Stimulated activated CD4-positive, alpha-beta T cell treated with anti-CD3 and anti-CD28 coated beads, Interleukin-4, amount 100 ng/mL, for 4 hours (primary cell): ENCODE measurements at places on chromosomes 3 and 15.

- no peak for DNase-seq
Measured at GRCh38 chr3:110821586-110821985, 250.0 kb upstream of the NECTIN3 start.

GRCh38 chr3:32455609-32456428, 46.8 kb downstream of the CMTM6 start:
- DNase-seq = no peak

DNA sequence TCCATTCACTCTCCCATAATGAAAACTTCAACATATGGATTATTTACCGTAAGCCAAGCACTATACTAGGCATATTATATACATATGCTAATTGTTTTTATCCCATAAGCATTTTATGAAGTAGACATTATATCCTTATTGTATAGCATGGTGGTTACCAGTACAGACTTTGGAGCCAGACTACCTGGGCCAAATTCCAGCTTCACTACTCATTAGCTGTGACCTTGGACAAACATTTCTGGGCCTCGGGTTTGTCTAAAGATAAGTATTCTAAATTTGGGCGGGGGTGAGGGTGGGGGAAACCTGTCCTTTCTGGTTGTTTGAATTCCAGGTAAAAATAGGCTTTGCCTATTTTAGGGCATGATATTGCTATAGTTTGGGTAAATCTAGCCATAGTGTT, 66.5 kb upstream of the P2RY1 start:
- no peak for DNase-seq

DNA sequence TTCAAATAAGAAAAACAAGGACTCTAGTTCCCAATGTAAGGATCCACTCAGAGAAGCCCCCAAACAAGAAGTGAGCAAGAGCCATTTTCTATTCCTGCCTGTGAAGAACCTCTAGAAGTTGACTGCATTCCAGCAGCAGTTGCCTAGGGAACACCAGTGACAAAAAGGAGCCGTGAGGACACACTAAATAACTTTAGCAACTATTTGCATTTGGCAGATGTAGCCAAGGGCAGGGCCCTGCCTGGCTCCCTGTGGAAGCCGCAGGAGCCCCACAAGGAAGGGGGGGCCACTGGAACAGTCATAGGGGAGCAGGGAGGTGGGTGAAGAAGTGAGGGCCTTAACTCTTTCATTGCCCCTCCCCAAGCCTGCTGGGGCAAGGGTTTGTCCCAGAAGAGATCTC, 470.2 kb upstream of the PROK2 start:
- no peak for DNase-seq

DNA sequence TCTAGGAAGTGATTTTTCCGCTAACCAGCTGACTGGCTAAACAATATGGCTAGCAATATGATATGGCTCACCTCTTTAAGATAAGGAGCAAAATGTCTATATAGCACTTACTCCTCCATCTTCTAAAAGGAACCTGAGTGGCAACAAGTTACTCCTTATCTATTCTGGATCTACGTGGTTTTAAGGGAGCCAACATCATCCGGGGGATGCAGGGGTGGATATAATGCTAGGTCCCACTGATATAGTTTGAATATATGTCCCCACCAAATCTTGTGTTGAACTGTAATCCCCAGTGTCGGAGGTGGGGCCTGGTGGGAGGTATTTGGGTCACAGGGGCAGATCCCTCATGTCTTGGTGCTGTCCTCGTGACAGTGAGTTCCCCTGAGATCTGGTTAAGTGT, 500.7 kb downstream of the FOXP1 start:
- no peak for DNase-seq

DNA sequence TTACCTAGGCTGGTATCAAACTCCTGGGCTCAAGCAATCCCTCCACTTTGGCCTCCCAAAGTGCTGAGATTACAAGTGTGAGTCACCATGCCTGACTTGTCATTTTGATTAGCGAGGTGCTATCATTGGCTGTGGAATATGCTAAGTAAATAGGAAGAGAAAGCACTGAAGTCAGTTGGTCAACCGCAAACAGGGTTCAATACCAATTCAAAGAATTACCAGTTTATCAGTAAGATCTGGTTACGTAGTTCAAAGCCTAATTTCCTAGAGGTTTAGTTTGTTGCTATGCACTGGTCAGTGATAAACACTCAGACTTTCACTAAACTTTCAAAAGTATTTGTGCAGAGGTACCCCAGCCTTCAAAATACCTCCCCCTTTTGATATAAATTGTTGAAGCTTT, 29.5 kb downstream of the GLB1 start:
- no peak for DNase-seq

GRCh38 chr3:179671747-179672242, 19.0 kb downstream of the USP13 start:
- no peak for DNase-seq

DNA sequence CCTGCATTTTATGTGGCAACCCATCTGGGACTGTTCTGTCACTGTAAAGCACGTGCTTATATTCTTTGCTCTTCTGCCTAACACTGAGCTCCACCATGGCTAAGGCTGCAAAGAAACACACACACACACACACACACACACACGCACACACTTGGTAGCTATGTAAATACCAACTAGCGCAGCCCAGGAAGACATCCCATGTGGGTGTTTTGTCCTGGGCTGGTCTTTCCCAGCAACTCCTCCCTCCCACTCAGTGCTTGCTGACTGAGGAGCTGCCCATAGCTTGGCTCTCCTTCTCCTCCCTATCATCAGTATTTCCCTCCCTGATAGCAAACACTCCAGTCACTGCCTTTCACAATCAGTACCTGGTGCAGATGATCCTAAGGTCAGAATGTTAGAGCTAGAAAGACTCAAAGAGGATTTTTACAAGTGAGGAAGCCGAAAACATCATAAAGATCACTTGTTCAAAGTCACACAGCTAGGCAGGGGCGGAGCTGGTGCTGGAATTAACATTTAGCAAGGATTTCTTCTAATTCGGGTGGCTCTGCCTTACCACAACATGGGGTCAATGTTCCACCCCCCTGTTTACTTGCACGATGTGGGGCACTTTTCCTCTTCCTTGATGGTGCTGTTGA, 377.1 kb upstream of the TBL1XR1 start:
- no peak for DNase-seq

DNA sequence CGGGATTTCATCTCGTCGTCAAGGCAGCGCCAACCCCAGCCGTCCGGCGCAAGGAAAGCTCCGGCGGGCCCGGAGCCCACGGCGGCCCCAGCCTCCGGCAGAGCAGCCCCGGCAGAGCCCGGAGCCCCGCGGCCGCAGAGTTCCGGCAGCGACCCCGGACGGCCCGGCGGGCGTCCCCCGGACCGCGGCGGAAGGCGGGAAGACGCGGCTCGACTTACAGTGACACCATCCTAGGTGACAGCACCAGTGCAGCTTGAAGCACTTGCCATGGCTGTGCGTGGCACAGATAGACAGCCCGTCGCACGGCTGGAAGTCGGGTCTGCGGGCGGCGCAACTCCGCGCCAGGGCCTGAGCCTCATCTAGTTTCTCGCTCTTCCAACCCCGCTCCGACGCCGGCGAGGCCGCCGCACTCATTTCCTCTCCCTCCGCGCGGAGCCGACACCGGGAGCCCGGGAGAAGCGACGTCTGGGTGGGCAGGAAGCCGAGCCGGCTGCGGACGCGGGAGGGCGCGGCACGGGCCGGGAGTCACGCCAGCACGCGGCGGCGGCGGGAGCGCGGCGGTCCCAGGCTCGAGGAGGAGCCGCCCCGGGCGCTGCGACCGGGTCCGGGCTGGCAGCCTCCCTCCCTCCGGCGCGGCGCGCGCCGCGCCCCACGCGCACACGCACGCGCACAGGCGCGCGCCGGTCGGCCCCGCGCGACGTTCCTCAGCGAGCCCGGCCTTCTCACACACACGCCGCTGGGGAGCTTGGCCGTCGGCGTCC, at the start of gene C3orf70:
Gene C3orf70, minus strand, starts transcription at position 651 of the 761 bp plus-strand sequence. Its CDS starts 237 bp downstream, at position 414.
- peak; percentile 11 for DNase-seq

- no peak for DNase-seq
Measured at GRCh38 chr3:196292286-196292923, 4.9 kb upstream of the PCYT1A start.

GRCh38 chr3:136351905-136352304, 101.8 kb downstream of the PCCB start:
- DNase-seq = no peak

GRCh38 chr3:21750831-21751391, at the start of gene ZNF385D:
TSS of gene ZNF385D (minus strand) at chr3:21751210. CDS start at chr3:21750916, 294 bp downstream.
- no peak for DNase-seq

- DNase-seq = no peak
Measured at GRCh38 chr15:58019503-58020376, 45.8 kb downstream of the ALDH1A2 start.

- no peak for DNase-seq
Measured at GRCh38 chr3:188700918-188701317, 470.9 kb upstream of the TPRG1 start.

GRCh38 chr3:5059782-5060181, 62.3 kb upstream of the ARL8B start:
- DNase-seq = no peak

- no peak for DNase-seq
Measured at GRCh38 chr15:35320158-35320780, 225.7 kb downstream of the DPH6 start.

- no peak for DNase-seq
Measured at GRCh38 chr15:31485431-31485830, 158.8 kb downstream of the KLF13 start.

- DNase-seq = no peak
Measured at GRCh38 chr3:122890077-122890719, 95.3 kb downstream of the SLC49A4 start.

DNA sequence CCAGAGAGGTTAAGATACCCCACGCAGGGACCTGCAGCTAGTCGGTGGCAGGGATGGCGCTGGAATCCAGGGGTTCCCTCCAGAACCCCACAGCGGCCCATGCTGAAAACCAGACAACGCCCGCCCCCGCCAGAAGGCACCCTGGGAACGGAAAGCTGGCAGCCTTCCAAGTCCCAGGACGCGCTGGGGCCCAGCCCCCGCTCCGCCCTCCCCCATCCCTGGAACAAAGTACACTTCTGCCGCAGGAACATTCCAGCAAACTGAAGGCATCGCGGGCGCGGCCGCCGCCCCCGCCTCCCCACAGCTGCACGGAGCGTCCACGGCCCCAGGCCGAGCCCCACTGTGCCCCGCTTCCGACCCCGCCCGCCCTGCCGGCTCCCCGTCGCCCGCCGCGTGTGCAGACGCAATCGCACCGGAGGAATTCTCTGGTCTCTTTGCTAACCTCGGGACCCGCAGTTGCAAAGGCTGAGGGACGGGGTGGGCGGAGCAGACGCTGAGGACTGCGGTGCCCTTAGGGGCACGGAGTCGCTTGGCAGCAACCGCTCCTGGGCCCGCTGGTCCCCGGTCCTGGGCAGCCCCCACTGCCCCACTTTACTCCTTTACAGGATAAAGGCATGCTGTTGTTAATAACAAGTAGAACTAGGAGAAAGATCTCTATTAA, 44.8 kb upstream of the RNU6-1 start:
- peak; percentile 58 for DNase-seq

DNA sequence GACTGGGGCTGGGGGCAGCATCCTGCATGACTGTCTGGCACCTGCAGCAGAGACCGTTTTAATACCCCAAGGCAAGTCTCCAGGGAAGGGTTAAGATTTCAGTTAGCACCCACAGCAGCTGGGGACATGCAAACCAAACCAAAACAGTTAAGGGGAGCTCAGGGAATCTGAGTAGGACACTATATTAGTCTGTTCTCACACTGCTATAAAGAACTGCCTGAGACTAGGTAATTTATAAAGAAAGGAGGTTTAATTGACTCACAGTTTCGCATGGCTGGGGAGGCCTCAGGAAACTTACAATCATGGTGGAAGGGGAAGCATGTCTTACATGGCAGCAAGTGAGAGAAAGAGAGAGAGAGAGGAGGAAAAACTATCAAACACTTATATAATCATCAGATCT, 25.3 kb downstream of the GALNT15 start:
- DNase-seq = no peak

DNA sequence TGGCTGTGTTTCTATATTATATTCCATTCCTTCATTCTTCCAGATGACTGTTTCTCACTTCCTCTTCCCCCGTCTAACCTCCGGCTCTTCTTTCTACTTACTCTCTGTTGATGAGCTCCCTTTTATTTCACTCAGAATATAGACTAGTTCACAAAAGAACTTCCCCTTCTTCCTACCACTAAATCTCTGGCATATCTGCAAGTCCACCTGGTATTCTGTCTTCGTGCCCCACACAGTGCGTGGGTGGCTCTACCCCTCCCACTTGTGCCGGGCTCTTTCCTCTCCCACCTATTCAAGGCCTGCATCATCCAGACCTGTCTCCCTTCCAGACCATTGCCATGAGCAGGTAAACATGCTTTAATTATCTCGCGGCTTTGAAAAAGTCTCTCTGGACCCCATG, 73.0 kb downstream of the SCN10A start:
- DNase-seq = no peak

- no peak for DNase-seq
Measured at GRCh38 chr3:169600732-169601131, 62.8 kb downstream of the MECOM start.

- DNase-seq = no peak
Measured at GRCh38 chr15:48674876-48675275, 29.4 kb upstream of the FBN1 start.

DNA sequence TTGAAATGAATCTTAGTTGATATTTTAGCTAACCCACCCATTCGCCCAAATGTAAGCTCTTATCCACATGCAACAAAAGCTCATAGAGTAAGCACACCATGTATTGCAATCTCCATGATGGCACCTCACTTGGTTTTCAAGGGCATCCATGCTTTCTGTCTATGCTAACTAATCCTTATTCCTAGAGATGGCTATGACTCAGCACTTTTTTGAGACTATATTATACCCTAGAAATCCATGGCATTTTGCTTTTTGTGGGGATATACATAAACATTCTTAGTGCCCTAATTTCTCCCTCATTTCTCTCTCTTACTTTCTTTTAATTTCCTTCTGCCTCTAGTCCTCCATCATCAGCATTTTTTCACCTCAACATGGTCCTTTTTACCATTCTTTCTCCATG, 168.5 kb upstream of the STT3B start:
- no peak for DNase-seq

DNA sequence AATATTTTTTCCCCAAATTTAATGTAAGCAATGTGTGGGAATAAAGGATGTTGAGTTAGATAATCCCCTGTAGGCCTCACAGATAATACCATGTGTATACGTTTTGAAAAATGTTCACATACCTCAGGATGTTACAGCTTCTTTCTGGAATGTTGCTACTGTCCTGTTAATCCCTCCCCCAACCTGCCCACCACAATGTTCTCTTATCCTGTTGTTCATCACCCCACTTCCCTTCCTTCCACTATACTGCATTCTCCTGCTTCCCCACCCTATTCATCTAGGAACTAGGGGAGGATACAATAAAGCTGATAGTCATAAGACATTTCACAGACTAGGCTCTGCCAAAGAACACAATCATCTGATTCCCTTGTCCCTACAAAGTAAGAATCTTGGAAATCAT, 92.1 kb downstream of the IGF2BP2 start:
- no peak for DNase-seq

DNA sequence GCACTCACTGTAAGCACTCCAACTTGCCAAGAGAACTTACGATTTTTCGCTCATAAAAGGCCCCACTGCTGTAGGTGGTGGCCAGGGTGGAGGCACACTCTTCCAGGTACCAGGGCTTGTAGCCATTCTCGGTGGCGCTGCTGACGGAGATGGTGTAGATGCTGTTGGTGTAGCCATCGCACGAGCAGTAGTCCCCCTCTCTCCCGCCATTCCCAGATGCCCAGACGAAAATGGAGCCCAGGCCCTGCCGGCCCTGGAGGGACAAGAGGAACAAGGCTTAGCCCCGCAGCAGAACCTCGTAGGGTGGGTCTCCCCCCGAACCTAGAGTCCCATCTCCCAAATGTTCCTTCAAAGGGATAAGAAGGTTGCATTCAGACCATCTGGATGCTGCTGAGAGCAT, 96.3 kb downstream of the PCSK6 start:
- no peak for DNase-seq

- DNase-seq = no peak
Measured at GRCh38 chr15:68436680-68437079, 4.7 kb upstream of the ITGA11 start.
